Activated CD8-positive, alpha-beta memory T cell treated with anti-CD3 and anti-CD28 coated beads for 1 hour (primary cell): ENCODE measurements at places on chromosomes 7 and 10.

GRCh38 chr7:30347226-30348082, 63.1 kb downstream of the ZNRF2 start:
- no peak for DNase-seq

- no peak for DNase-seq
Measured at GRCh38 chr7:93150200-93150835, 2.1 kb upstream of the SAMD9L start.

DNA sequence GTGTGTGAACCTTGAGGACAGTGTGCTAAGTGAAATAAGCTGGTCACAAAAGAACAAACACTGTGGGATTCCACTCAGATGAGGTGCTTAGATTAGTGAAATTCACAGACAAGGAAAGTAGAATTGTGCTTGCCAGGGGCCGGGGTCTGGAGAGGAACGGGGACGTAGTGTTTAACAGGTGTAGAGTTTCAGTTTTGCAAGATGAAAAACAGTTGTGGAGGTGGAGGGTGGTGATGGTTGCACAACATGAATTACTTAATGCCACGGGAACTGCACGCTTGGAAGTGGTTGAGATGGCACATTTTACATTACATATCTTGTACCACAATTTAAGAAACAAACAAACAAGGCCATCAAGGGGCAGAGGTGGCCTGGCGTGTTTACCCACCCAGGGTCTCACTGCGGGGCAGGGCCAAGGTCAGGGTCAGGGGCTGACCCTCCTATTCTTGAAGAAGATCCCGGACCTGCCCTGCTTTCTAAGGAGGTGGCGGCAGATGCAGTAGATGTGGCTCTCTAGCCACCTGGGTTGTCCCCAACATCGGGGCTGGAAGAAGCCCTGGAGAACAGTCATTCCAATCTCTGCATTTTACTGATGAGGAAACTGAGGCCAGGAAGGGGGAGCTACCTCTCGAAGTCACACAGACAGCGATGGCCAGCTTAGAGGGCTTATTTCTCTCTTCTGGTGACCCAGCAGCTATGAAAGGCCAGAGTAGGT, 91.5 kb upstream of the LRRC4 start:
- DNase-seq = no peak

GRCh38 chr10:75236178-75236825, 545 bp upstream of the COMTD1 start:
- DNase-seq = no peak

GRCh38 chr7:134262322-134262721, 54.4 kb downstream of the SLC35B4 start:
- no peak for DNase-seq

- no peak for DNase-seq
Measured at GRCh38 chr7:27185854-27186667, 1.0 kb upstream of the HOXA11 start.

DNA sequence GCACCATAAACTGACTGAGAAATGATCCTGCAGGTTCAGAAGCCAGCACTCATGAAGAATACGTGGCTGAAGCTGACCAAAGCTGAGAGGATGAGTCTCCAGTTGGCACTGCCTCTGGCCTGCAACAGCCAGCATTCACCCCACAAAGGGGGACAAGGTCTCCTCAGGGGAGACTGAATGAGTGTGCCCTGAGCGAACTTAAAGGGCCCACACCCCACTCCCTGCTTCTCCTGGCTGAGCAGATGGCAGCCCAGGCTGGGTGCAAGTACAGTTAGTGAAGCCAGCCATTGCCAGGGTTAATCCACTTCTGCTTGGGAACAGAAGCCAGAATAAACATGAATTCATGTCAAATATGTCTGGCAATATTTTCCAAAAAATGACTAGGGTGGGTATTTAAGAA, 98.1 kb downstream of the PPP1R17 start:
- no peak for DNase-seq

DNA sequence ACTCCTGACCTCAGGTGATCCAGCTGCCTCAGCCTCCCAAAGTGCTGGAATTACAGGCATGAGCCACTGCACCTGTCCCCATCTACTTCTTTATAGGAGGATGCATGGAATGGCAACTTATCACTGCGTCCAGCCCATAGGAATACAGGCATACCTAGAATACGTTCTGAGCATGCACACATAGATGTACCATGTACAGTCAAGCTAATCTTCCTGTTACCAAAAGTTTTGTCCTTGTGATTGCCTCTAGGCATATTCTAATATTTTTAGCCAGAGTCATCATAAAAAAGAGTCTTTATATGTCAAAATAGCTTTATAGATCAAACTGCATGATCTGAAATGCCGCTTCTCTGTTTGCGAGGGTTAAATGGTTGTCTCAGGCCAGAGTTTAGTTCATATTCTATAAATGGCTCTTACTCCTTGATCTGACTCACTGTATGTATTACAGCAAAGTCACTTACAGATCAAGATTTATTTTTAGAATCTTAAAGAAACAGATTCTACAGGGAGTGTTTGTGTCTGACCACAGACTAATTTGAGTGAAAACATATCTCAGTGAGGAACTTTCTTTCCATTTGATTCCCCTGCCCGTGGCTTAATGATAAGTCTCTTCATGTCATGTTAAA, 210.9 kb downstream of the CREB5 start:
- no peak for DNase-seq

DNA sequence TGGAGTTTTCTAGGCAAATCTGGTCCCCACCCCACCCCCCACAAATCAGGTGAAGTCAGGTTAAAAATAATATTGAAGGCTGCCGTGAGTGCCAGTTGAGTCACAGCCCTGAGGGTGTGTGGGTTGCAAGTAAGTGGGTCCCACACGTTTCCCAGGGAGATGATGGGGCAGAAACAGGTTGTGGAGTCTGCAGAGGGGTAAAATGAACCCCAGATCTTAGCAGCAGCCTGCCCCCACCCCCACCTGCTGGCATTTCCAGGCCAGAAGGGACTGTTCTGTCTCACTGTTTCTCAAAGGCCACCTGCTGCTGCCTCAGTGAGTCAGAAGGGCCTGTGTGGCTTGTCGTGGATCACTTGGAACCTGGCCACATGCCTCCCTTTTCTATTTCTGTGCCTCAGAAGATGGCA, 59.8 kb upstream of the SMNDC1 start:
- DNase-seq = no peak

- no peak for DNase-seq
Measured at GRCh38 chr7:97021747-97022490, 2.7 kb downstream of the DLX5 start.

DNA sequence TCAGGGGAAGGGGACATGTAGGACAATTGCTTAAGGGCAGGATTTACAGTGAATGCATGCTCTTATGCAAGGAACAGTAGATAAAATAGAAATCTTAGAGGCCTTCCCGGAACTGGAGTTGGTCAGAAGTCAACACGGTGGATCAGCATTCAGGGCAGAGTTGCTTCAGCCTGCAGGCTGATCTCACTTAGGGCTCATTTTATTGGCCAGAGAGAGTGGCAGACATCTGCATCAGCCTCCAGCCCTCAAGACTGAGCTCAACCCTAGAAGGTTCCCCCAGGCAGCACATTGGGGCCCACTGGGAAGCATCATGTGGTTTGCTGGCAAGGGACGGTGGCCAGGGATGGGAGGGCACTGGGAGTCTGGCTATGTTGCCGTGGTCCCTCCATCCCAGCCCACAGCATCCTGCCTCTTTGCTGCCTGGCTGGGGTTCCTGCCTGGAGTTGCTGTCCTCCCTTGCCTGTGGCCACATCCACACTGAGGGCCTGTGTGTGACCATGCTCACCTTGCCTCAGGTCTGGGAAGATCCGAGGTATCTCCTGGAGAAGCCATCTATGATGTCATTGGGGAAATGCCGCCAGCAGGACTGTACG, 13.0 kb downstream of the SCART1 start:
- DNase-seq = no peak

DNA sequence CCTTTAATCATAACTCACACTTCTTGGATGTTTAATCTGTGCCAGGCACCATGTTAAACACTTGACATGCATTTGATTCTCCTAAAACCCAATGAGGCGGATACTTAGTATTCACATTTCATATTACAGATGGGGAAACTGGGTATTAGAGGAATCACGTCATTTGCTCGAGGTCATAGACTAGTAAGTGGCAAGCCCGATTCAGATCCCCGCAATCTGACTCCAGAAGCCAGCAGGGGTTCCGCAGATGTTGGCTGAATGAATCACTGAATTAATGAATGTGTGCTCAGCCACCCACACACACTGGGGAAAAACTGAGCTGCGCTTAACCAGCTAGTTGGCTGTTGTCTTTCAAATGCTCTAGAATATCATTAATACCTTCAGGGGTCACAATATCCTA, 22.5 kb upstream of the ENO4 start:
- no peak for DNase-seq

- no peak for DNase-seq
Measured at GRCh38 chr7:158682456-158682855, 22.1 kb downstream of the NCAPG2 start.
